Lower lobe of right lung (tissue), 2 donors: ENCODE measurements at places on chromosomes 4 and X. TPM values are rescaled to one million over a fixed set of nuclear protein-coding genes. Genes with fewer than 3 reads are reported as not detected.

Gene HERC6
- total RNA-seq = 15.8 TPM

- no peak overlapping the region for H3K4me3 ChIP-seq
- H3K27me3 ChIP-seq = no peaks in the 10 kb centered on the region
- H3K4me1 ChIP-seq = no peaks in the 10 kb centered on the region
- H3K36me3 ChIP-seq = no peaks in the 10 kb centered on the region
- no peak for DNase-seq
Measured at GRCh38 chr4:123640271-123640670, 243.7 kb downstream of the SPRY1 start.

Gene KIF4A
- 0.86 TPM for total RNA-seq

- no peaks in the 10 kb centered on the region for H3K36me3 ChIP-seq
- no peak overlapping the region for H3K4me3 ChIP-seq
- no peak for DNase-seq
- no peak overlapping the region for H3K27ac ChIP-seq
- H3K27me3 ChIP-seq = no peaks in the 10 kb centered on the region
Measured at GRCh38 chr4:83486457-83487129, 1.7 kb upstream of the ABRAXAS1 start.

DNA sequence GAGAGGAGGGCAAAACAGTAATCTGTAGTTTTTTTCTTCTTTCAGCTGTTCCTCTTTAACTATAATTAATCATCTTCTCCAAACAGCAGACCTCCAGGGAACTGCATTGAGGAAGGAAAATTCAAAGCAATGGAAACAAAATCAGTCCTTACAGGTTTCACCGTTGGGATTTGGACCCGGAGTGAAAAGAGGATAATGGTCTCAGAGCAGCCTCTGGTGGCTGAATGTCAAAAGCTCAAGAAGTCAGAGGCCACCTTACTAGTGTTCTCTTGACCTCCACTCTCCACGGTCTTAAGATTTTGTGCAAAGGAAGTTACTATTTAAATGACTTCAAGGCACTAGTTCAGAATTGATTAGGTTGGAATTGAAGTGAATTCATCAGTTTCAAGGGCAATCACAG is 16.0 kb upstream of the MID1 start:
- DNase-seq = no peak
- H3K4me1 ChIP-seq = no peaks in the 10 kb centered on the region
- H3K27ac ChIP-seq = no peak overlapping the region
- H3K36me3 ChIP-seq = no peaks in the 10 kb centered on the region
- no peak overlapping the region for H3K4me3 ChIP-seq
- H3K27me3 ChIP-seq = no peaks in the 10 kb centered on the region

Gene GSX2
- not detected for total RNA-seq

Gene PRR32
- total RNA-seq = not detected

DNA sequence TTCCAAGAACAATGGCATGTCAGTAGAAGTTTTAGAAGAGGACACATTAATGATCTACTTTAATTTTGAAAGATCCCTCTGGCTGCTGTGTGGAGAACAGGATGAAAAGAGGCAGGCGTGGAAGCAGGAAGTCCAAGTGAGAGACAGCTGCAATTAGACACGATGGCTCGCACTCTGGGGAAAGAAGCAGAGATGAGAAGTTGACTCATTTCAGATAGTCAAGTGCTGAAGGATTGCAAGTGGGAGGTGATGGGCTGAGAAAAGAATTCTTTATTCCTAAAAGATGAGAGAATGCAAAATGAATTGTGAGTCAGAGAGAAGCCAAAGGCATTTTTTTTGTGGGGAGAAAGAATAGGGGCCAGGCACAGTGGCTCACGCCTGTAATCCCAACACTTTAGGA is 16.5 kb downstream of the RXFP1 start:
- no peak overlapping the region for H3K27ac ChIP-seq
- H3K27me3 ChIP-seq = no peaks in the 10 kb centered on the region
- H3K36me3 ChIP-seq = no peaks in the 10 kb centered on the region
- DNase-seq = no peak
- no peak overlapping the region for H3K4me3 ChIP-seq
- H3K4me1 ChIP-seq = peaks cover 9% of the 10 kb centered on the region

Gene DRP2
- not detected for total RNA-seq

GRCh38 chr4:20359692-20360091 is 108.0 kb downstream of the SLIT2 start:
- H3K4me3 ChIP-seq = no peak overlapping the region
- no peaks in the 10 kb centered on the region for H3K27me3 ChIP-seq
- H3K36me3 ChIP-seq = no peaks in the 10 kb centered on the region
- no peak for DNase-seq

DNA sequence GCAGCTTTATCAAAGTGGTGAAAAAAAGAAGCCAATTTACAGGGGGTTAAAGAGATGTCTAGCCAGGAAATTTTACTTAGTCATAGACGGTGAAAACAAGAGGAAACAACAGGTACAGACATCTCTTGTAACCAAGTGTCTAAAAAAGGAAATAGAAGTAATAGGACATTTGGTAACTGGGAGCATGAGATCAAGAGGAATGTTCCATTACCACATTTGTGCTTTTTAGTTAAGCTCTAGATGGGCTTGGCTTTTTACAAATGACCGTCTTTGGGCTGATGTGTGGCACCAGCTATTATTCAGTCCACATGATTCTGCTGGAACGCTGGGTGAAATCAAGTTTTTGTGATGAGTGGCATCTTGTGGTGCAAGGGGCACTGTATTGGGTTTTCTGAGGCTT is 179.5 kb downstream of the SMIM20 start:
- H3K4me3 ChIP-seq = no peak overlapping the region
- no peak for DNase-seq
- H3K27me3 ChIP-seq = no peaks in the 10 kb centered on the region
- peaks cover 5% of the 10 kb centered on the region for H3K4me1 ChIP-seq
- no peak overlapping the region for H3K27ac ChIP-seq

Gene OPN1LW
- total RNA-seq = not detected

GRCh38 chr4:127097061-127097460 is 535.7 kb upstream of the INTU start:
- no peaks in the 10 kb centered on the region for H3K4me1 ChIP-seq
- H3K27me3 ChIP-seq = no peaks in the 10 kb centered on the region
- no peak overlapping the region for H3K4me3 ChIP-seq
- no peak for DNase-seq

- no peak overlapping the region for H3K4me3 ChIP-seq
- no peak overlapping the region for H3K27ac ChIP-seq
- no peaks in the 10 kb centered on the region for H3K36me3 ChIP-seq
- H3K27me3 ChIP-seq = no peaks in the 10 kb centered on the region
- H3K4me1 ChIP-seq = no peaks in the 10 kb centered on the region
- DNase-seq = no peak
Measured at GRCh38 chr4:176833400-176834175, 40.9 kb upstream of the VEGFC start.

GRCh38 chrX:146456058-146456457 is 353.5 kb upstream of the CXorf51B start:
- no peaks in the 10 kb centered on the region for H3K4me1 ChIP-seq
- no peaks in the 10 kb centered on the region for H3K27me3 ChIP-seq
- no peak for DNase-seq

- H3K4me3 ChIP-seq = no peak overlapping the region
- no peak for DNase-seq
- H3K27ac ChIP-seq = no peak overlapping the region
- H3K4me1 ChIP-seq = no peaks in the 10 kb centered on the region
- H3K36me3 ChIP-seq = no peaks in the 10 kb centered on the region
Measured at GRCh38 chrX:29775890-29776289, 439.5 kb upstream of the MAGEB2 start.

Gene OPN1MW
- not detected for total RNA-seq
